ENCODE measurements at places on chromosomes 2 and 18. TPM values are rescaled to one million over a fixed set of nuclear protein-coding genes. Genes with fewer than 3 reads are reported as not detected.

DNA sequence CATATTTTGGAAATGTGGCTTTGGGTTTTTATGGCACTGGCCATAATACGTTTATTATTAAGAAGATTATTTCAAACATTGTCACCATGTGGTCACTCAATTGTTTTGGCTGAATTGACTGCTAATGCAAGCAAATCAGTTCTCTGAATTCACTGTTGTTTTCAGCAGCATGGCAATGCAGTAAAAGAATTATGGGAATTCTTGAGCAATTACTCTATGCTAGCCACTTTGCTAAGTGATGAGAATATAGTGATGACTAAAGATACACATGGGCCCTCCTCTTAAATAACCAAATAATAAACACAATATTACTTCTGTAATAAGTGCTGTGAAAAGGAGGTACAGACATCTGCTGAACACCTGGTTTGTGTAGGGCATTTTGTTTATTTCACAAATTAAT, 58.0 kb upstream of the FANCL start:
- H3K27me3 ChIP-seq: no peaks in the 10 kb centered on the region
- H3K36me3 ChIP-seq: no peaks in the 10 kb centered on the region
- no peak for DNase-seq
- H3K4me1 ChIP-seq: no peaks in the 10 kb centered on the region
- H3K27ac ChIP-seq: no peak overlapping the region
- no peak overlapping the region for H3K4me3 ChIP-seq

DNA sequence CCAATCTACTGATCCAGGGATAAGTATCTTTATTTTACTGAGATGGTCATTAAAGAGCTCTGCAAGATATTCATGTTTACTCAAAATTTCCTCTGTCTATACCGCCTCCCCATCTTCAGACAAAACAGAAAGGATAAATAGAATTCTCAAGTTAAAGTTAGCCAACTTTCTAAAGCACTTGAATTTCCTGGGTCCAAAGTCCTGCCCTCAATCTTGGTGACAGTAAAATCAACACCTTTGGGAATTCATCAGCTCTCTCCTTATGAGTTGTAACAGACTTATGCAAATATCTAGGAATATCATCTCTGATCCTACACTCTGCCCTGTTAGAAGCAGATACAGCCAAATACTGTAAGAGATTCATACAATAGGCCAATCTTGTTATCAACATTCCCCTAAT, 122.5 kb upstream of the HAAO start:
- no peaks in the 10 kb centered on the region for H3K36me3 ChIP-seq
- no peak overlapping the region for H3K27ac ChIP-seq
- H3K4me1 ChIP-seq: peaks cover 2% of the 10 kb centered on the region
- DNase-seq: peak; percentile 49

The PLEK gene
- 4.3 TPM for polyA plus RNA-seq

GRCh38 chr2:198191651-198192050, 387.3 kb downstream of the PLCL1 start:
- H3K27ac ChIP-seq: no peak overlapping the region
- no peak overlapping the region for H3K4me3 ChIP-seq
- H3K4me1 ChIP-seq: no peaks in the 10 kb centered on the region
- H3K27me3 ChIP-seq: no peaks in the 10 kb centered on the region

DNA sequence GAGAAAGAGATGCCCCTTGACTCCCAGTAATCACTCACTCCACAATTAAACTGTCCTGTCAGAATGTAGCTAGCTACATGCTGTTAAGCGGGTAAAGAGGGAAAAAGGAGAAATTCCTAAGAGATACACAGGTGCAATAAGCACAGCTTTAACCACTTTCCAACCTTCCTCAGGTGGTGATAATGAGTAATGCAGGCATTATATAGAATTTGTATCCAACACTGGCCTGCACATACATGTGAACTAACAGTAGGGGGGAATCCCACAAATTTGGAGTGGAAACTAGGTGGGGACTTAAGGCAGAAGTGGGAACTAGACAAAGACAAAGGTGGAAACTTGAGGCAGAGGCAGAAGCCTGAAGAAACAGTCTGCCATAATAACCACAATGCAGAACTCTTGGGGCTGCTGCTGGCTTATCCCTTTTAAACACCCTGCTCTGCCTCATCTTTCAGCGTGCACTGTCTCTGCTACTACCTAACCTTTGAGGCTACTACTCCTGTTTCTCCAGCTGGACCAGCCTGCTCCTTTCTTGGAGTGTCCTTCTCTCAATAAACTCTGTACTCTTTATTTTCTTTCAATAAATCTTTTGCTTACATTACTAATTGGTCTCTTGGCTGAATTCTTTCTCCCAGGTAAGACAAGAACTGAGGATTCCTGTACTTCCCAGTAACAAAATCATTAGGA, 259.7 kb downstream of the PDE11A start:
- no peaks in the 10 kb centered on the region for H3K4me1 ChIP-seq
- H3K36me3 ChIP-seq: no peaks in the 10 kb centered on the region
- H3K27ac ChIP-seq: no peak overlapping the region
- no peaks in the 10 kb centered on the region for H3K27me3 ChIP-seq

The MTX2 gene
- polyA plus RNA-seq: 43.4 TPM

The CYTIP gene
- 19.8 TPM for polyA plus RNA-seq

The NEU2 gene
- polyA plus RNA-seq: not detected

The C2orf92 gene
- polyA plus RNA-seq: 13.6 TPM

DNA sequence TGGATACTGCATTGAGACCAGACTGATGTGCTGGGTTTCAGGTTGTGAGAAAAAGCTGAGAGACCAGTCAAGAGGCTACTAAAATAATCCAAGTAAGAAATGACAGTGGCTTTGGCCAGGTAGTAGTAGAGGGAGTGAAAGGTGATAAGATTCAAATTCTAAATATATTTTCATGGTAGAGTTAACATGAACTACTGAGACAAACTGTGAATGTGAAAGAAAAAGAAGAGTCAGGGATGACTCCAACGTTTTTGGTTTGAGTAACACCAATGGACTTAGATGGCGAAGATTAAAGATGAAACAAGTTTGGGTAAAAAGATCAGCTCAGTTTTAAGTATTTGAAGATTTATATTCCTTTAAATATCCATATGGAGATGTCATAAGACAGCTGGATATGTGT, 209.4 kb downstream of the ZEB2 start:
- H3K36me3 ChIP-seq: no peaks in the 10 kb centered on the region
- H3K27me3 ChIP-seq: no peaks in the 10 kb centered on the region

- H3K4me1 ChIP-seq: no peaks in the 10 kb centered on the region
- H3K27ac ChIP-seq: no peak overlapping the region
- no peak for DNase-seq
- H3K4me3 ChIP-seq: no peak overlapping the region
Observed at GRCh38 chr18:76230791-76231190, 264.3 kb downstream of the ZNF516 start.

The SH3RF3 gene
- polyA plus RNA-seq: 0.81 TPM

DNA sequence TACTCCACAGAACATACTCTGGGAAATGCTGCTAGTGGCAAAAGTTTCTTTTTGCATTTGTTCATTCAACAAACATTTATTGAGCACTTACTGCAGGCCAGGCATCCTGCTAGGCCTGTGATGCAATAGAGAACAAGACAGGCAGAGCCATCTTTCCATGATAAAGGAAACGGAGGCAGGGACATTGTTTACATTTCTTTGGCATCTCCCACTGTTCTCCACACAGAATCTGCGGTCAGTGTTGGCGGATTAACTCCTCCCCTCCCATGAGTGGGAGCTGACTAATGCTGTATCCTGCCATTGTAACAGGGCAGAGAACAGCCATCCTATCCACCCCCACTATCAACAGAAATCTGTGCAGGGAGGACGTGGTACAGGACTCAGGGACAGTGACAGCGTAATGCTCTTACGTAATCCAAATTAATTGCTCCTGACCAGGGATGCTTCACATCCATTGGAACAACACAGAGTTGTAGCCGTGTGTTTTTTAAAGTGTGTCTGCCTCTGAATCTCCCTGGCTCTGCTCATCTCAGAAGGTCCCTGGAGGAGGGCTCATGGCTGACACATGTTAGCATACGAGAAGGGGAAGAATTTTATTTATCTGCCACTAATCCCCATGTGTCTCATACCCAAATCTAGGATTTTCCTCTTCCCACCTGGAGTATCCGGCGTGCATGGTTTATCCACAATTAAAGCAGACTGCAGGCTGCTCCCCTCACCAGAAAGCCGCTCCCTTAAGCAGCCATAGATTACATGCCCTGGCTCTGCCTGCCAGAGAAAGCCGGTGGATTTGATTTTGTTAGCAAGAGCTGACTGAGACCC, 32.3 kb downstream of the STEAP3 start:
- no peak for DNase-seq
- H3K4me1 ChIP-seq: no peaks in the 10 kb centered on the region
- no peaks in the 10 kb centered on the region for H3K27me3 ChIP-seq
- no peak overlapping the region for H3K4me3 ChIP-seq
- no peaks in the 10 kb centered on the region for H3K36me3 ChIP-seq
- H3K27ac ChIP-seq: no peak overlapping the region

DNA sequence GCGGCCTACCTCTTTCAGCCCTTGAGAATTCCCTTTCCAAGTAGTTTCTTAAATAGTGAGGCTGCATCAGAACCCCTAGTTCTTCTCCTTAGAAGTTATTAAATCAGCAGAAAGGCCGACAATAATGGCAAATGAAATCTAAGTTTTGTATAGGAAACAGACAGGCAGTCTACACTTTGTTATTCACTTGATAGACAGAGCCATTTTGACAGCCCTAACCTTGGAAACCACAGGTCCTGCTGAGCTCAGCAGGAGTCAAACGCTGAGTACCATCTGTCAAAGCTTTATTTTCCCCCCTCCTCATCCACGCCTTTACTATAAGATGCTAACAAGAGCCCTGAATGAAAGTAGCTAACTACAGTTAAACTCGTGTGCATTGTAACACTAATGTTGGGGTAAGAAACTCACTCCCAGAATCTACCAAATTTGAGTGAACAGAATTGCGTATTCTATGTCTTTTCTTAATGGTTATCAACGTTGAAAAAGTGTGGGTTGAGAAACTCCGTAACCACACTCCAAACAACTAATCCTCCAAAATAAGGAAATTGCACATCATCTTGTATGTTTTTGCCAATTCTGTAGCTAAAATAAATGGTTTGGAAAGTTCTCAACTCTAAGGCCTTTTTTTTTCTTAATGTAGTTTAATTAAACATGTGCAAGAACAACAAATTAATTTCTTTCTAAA, 90.6 kb upstream of the EFEMP1 start:
- no peak for DNase-seq
- no peaks in the 10 kb centered on the region for H3K27me3 ChIP-seq
- H3K36me3 ChIP-seq: no peaks in the 10 kb centered on the region
- H3K4me1 ChIP-seq: no peaks in the 10 kb centered on the region

- H3K4me3 ChIP-seq: no peak overlapping the region
- no peaks in the 10 kb centered on the region for H3K27me3 ChIP-seq
- no peaks in the 10 kb centered on the region for H3K36me3 ChIP-seq
- H3K4me1 ChIP-seq: peaks cover 13% of the 10 kb centered on the region
- peak overlapping the region; percentile 83 for H3K27ac ChIP-seq
- peak; percentile 42 for DNase-seq
Observed at GRCh38 chr2:28717339-28717758, 34.3 kb upstream of the PPP1CB start.

- H3K36me3 ChIP-seq: no peaks in the 10 kb centered on the region
- no peak overlapping the region for H3K4me3 ChIP-seq
- H3K27ac ChIP-seq: no peak overlapping the region
- no peaks in the 10 kb centered on the region for H3K27me3 ChIP-seq
- no peak for DNase-seq
- H3K4me1 ChIP-seq: no peaks in the 10 kb centered on the region
Observed at GRCh38 chr18:73645160-73645715, 502.4 kb downstream of the FBXO15 start.

DNA sequence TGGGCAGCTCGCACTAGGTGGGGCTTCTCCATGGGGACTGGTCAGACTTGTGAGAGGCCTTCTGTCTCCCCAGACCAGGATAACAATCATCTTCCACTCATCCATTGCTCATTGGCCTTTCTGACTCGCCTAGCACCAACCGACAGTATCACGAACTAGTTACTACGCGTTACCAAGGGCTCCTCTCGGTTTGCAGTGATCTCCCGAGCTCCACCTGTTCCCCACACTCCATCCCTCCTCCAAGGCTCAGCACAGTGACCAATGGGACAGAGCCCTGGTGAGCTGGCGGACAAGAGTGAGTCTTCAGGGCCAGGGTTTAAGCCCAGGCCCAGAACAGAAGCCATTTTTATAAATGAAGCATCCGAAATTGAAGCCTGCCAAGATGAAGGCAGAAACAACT, 42.8 kb upstream of the SMAD7 start:
- no peaks in the 10 kb centered on the region for H3K4me1 ChIP-seq
- no peak for DNase-seq
- no peaks in the 10 kb centered on the region for H3K36me3 ChIP-seq
- H3K27me3 ChIP-seq: no peaks in the 10 kb centered on the region

- H3K36me3 ChIP-seq: no peaks in the 10 kb centered on the region
- H3K4me3 ChIP-seq: no peak overlapping the region
- no peak overlapping the region for H3K27ac ChIP-seq
- peaks cover 30% of the 10 kb centered on the region for H3K4me1 ChIP-seq
- no peak for DNase-seq
Observed at GRCh38 chr2:47346107-47346506, 56.8 kb upstream of the MSH2 start.

All from small intestine (tissue), 16 donors.